ENCODE measurements at places on chromosomes 7 and 10. TPM values are rescaled to one million over a fixed set of nuclear protein-coding genes. Genes with fewer than 3 reads are reported as not detected.
A peak's percentile ranks its signal among the peaks of the same experiment; 100 is the strongest.

- H3K4me1 ChIP-seq: peaks cover 19% of the 10 kb centered on the region
- H3K4me3 ChIP-seq: no peak overlapping the region
- DNase-seq: no peak
- H3K36me3 ChIP-seq: no peaks in the 10 kb centered on the region
Measured at GRCh38 chr7:143372070-143372469, 9.1 kb upstream of the ZYX start.

DNA sequence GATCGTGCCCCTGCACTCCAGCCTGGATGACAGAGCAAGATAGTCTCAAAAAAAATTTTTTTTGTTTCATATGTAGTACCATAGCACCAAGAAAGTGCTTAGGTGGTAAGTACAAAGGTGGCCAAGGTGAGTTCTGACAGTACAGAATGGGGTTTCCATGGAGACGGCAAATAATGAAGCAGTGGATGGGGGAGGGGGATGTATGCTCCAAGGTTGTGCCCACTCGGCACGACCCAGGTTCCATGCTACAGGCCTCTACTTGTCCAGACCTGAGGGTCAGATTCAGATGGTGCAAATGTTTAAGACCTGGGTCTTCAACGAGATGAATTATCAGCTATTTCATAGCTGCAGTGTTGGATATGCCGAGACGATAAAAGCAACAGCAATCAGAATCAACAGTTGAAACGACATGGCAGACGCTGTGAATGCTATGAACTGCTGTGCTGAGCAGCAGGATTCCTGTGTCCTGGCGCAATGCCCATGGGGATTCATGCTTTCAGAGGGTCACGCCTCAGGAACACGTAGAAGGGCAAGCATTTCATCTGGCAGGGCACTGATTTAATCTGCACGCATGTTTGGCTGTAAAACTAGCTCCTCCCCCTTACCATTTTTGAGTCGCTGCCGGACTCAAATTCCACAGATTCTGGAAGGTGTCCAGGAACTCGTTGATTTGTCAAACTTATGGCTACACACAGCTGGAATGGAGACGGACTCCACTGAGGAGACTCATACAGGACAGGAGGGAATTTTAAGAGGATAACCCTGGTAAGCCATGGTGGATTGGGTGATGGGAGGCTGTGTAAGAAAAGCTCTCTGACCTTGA lies 256.5 kb downstream of the FRMD4A start:
- DNase-seq: peak; percentile 82
- peak overlapping the region; percentile 25 for H3K27ac ChIP-seq
- no peaks in the 10 kb centered on the region for H3K27me3 ChIP-seq
- H3K36me3 ChIP-seq: no peaks in the 10 kb centered on the region

DNA sequence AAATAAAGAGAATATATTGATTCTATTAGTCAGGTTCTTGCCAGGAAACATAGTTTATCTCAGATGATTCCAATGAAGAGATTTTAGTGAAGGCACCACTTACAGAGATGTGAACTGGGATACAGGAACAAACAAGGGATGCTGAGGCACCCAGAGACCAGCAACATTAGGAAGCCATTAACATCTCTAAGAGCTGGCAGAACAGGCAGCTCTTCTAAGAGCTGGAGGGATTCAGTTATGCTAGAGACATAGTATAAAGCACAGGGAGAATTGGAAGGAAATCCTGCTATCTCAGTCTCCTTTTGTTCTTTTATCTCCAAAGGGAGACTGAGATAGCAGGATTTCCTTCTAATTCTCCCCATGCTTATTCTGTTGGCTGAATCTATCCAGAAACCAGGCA lies 22.0 kb downstream of the OR6B1 start:
- no peak for DNase-seq
- no peak overlapping the region for H3K4me3 ChIP-seq
- no peaks in the 10 kb centered on the region for H3K36me3 ChIP-seq
- H3K4me1 ChIP-seq: no peaks in the 10 kb centered on the region
- no peaks in the 10 kb centered on the region for H3K27me3 ChIP-seq
- no peak overlapping the region for H3K27ac ChIP-seq

DNA sequence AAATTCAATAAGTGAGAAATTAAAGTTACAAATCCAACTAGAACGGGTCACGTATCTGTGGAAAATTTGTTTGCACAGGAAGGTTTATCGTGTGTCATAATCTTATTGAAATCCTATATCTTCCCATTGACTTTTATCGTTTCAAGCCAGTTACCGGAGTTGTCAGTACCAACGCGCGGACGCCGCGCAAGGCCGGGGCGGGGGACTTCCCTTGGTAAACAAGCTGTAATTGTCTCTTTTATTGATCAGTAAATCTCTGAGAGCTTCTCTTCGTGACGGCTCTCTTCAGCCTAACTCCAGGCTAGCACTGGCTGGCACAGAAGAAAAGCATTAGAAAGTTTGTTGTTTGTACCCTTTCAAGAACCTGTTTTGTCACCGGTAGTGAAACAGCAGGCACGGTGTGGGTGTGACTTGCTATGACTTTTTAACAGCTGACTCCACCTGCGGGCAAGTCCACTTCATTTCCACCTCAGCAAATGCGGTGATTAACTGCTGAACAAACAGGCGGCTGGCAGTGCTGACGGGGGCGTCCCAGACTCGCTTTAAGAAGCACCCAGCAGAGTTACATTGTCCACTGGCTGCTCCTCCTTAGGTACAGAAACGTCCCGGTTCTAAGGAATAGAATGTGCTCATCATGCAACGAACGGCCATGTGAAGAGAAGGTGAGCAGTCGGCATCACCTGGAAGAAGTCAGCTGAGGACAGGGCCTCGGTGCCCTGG lies 215.8 kb downstream of the MAD1L1 start:
- DNase-seq: no peak
- no peaks in the 10 kb centered on the region for H3K36me3 ChIP-seq
- no peak overlapping the region for H3K27ac ChIP-seq
- no peak overlapping the region for H3K4me3 ChIP-seq
- H3K27me3 ChIP-seq: no peaks in the 10 kb centered on the region

DNA sequence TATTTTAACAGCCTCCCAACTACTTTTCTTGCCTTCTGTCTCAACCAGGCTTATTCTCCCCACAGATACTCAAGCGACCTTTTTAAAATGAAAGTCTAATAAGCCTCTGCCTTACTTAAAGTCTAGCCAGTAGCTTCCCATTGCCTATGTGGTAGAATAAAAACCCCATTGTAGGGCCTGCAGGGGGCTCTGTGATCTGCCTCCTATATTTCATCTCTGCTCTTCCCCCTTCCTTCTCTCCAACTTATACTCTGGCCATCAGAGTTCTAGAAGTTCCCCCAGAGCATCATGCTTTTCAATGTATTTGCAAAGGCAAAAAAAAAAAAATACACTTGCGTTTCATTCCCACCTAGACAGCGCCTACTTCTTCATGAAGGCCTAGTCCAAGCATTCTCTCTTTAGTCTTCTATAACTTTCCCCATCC lies 167.7 kb upstream of the ADO start:
- H3K27me3 ChIP-seq: no peaks in the 10 kb centered on the region
- peak overlapping the region; percentile 84 for H3K27ac ChIP-seq
- H3K36me3 ChIP-seq: no peaks in the 10 kb centered on the region
- H3K4me3 ChIP-seq: peak overlapping the region; percentile 12

DNA sequence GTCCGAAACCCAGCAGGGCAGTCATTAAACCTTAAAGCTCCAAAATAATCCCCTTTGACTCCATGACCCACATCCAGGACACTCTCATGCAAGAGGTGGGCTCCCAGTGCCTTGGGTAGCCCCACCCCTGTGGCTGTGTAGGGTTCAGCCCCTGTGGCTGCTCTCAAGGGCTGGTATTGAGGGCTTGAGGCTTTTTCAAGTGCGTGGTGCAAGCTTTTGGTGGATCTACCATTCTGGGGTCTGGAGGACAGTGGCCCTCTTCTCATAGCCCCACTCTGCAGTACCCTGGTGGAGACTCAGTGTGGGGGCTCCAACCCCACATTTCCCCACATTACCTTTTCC lies 50.5 kb downstream of the RSBN1L start:
- no peak overlapping the region for H3K4me3 ChIP-seq
- H3K27me3 ChIP-seq: no peaks in the 10 kb centered on the region
- DNase-seq: no peak

DNA sequence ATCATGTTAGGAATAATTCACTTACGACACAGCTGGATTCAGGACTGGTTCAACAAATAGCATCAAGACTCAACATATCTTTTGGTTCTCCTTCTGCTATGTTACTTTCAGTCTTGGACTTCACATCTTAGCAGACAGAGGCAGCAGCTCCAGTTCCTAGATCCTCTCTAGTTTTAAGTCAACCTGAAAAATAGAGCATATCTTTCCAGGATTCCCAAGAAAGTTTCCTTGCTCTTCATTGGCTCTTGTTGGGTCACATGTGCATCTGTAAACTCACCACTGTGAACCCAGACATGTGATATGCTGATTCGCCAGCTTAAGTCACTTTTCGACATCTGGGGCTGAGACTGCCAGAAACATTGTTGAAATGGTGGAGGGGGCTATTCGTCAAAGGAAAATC lies 210.1 kb upstream of the KMT2E start:
- no peak overlapping the region for H3K27ac ChIP-seq
- no peak overlapping the region for H3K4me3 ChIP-seq
- H3K27me3 ChIP-seq: no peaks in the 10 kb centered on the region
- no peaks in the 10 kb centered on the region for H3K4me1 ChIP-seq
- DNase-seq: no peak

DNA sequence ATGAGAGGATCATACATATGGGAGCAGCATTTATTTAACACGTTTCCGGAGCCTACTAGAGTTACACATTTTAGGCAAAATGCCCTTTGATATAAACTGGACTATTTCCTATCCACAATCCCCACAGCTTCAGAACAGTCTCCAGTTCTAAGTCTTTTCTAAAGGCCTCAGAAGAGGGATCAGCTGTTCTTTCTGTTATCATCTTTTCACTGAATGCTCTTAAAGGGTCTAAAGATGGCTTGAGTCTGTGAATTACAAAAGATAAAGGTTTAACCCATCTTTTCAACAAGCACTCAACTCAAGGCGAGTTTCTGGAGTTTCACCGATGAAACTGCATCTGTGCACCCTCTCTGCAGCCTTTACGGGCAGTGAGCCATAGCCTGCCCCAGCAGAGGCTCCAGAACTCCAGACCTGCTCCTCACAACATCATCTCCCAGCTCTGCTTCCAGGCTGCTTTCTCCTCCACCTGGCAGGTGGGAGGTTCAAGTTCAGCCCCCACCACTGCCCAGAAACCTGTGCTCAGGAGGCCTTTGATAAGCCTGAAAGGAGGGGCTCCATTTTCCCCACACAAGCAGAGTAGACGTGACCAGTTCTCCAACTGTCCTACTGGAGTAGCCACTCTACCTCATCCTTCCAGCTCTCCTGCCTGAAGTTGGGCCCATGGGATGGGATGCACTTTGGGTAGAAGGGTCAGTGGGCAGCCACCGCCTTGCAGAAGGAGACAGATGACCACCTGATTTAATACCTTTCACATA lies 53.4 kb downstream of the HSPA12A start:
- peak; percentile 17 for DNase-seq
- no peak overlapping the region for H3K27ac ChIP-seq
- no peak overlapping the region for H3K4me3 ChIP-seq
- H3K36me3 ChIP-seq: no peaks in the 10 kb centered on the region
- no peaks in the 10 kb centered on the region for H3K27me3 ChIP-seq

- DNase-seq: no peak
- no peak overlapping the region for H3K27ac ChIP-seq
- H3K36me3 ChIP-seq: peaks cover 36% of the 10 kb centered on the region
- H3K4me1 ChIP-seq: no peaks in the 10 kb centered on the region
- no peak overlapping the region for H3K4me3 ChIP-seq
Measured at GRCh38 chr7:38862666-38863065, 46.3 kb downstream of the VPS41 start.

- no peaks in the 10 kb centered on the region for H3K27me3 ChIP-seq
- no peaks in the 10 kb centered on the region for H3K36me3 ChIP-seq
- no peak for DNase-seq
- no peaks in the 10 kb centered on the region for H3K4me1 ChIP-seq
Measured at GRCh38 chr10:53033396-53033795, 260.8 kb upstream of the MBL2 start.

GRCh38 chr10:89129911-89130310 lies 77.2 kb downstream of the CH25H start:
- H3K27ac ChIP-seq: no peak overlapping the region
- H3K36me3 ChIP-seq: no peaks in the 10 kb centered on the region
- H3K4me3 ChIP-seq: no peak overlapping the region
- no peaks in the 10 kb centered on the region for H3K4me1 ChIP-seq

GRCh38 chr7:157498657-157499056 lies 161.9 kb downstream of the DNAJB6 start:
- H3K4me1 ChIP-seq: peaks cover 4% of the 10 kb centered on the region
- no peaks in the 10 kb centered on the region for H3K36me3 ChIP-seq
- H3K27me3 ChIP-seq: peaks cover 4% of the 10 kb centered on the region

DNA sequence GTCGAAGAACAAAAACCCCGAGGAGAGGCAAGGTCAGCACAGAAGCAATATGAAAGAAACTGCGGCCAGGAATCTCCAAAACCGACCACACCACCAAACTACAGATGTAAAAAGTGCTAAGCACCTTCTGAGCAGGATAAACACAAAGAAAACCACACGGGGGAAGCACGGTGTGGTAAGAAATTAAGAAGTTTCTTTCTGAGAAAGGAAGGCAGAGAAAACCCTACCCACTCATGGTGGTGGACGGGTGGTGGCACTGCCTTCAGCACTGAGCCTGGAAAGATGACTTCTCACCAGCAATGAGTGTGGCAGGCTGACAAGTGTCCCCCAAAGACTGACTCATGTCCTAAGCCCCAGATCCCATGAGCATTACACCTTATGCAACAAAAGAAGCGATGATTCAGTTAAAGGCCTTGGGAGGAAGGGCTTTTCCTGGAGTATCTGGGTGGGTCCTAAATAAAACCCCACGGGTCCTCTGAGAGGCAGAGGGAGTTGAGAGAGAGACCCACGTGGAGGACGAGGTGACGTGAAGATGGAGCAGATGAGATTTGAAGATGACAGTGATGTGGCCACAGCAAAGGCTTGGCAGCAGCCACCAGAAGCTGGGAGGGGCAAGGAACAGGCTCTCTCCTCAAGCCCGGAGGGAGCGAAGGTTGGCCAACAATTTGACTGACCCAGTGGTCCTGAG lies 124.9 kb downstream of the DLG5 start:
- H3K4me1 ChIP-seq: no peaks in the 10 kb centered on the region
- H3K27me3 ChIP-seq: no peaks in the 10 kb centered on the region
- no peak overlapping the region for H3K27ac ChIP-seq
- no peak overlapping the region for H3K4me3 ChIP-seq

The PDLIM1 gene
- total RNA-seq: 190 TPM

The ELN gene
- total RNA-seq: 231 TPM

The SLC26A4 gene
- 1.0 TPM for total RNA-seq

The IGFBP1 gene
- not detected for total RNA-seq

The PCDH15 gene
- 3.2 TPM for total RNA-seq

The DGKI gene
- 0.67 TPM for total RNA-seq

Measured in upper lobe of right lung (tissue), 1 donor.